ENCODE measurements at places on chromosomes 5 and 9. TPM values are rescaled to one million over a fixed set of nuclear protein-coding genes. Genes with fewer than 3 reads are reported as not detected.

DNA sequence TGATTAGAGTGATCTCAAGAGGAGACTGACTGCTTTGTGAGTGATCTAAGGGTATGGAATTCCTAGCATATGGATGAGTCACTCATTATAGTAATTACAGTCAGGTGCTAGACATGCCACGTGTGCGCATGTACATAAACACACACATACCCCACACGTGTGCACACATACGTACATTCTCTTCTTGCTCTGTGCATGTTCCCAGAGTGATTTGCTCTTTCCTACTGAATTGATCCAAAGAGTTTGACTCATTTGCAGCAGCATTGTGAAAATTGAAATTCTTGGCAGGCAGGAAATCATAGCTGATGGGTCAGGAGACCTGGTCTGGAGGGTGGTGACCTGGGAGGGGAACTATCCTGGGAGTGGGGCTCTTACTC, 63.8 kb downstream of the ANGPTL2 start:
- H3K27me3 ChIP-seq: no peaks in the 10 kb centered on the region
- no peaks in the 10 kb centered on the region for H3K4me1 ChIP-seq
- no peak overlapping the region for H3K4me3 ChIP-seq
- no peaks in the 10 kb centered on the region for H3K36me3 ChIP-seq

DNA sequence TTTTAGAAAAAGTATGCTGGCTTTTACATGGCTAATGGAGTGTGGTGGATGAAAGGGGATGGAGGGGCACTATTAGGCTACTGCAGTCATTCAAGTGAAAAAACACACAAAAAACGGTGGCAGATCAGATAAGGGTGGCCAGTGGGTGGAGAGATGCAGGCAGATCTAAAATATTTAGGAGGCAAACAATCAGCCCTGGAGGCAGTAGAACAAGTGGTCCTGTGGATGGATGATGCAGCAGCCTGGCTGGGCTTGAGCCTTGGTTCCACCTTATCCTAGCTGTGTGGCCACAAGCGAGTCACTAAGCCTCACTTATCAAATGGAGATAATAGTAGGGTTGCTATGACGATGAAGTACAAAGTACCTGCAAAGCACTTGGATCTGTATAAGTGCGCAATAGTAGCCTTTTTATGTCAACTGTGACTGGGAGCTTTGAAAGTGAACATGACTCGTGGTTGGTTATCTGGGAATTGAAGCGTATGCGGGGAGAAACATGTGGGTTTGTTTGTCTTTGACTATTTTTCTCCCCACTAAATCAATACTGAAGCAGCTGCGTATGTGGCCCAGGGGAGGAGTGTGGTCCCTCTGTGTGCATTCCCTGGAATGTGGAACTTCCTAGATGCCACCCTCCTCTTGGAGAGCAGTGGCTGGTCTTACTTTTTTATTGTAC, 20.2 kb downstream of the NSG2 start:
- DNase-seq: no peak
- H3K27ac ChIP-seq: no peak overlapping the region
- no peaks in the 10 kb centered on the region for H3K36me3 ChIP-seq
- no peak overlapping the region for H3K4me3 ChIP-seq
- no peaks in the 10 kb centered on the region for H3K4me1 ChIP-seq

- no peak overlapping the region for H3K4me3 ChIP-seq
- no peak overlapping the region for H3K27ac ChIP-seq
- H3K27me3 ChIP-seq: no peaks in the 10 kb centered on the region
- DNase-seq: no peak
- no peaks in the 10 kb centered on the region for H3K36me3 ChIP-seq
These were observed 154.4 kb downstream of the PRELID2 start for GRCh38 chr5:145680767-145681166.

Gene HMCN2
- total RNA-seq: 14.8 TPM

Gene PCDHGA8
- total RNA-seq: 3.0 TPM

DNA sequence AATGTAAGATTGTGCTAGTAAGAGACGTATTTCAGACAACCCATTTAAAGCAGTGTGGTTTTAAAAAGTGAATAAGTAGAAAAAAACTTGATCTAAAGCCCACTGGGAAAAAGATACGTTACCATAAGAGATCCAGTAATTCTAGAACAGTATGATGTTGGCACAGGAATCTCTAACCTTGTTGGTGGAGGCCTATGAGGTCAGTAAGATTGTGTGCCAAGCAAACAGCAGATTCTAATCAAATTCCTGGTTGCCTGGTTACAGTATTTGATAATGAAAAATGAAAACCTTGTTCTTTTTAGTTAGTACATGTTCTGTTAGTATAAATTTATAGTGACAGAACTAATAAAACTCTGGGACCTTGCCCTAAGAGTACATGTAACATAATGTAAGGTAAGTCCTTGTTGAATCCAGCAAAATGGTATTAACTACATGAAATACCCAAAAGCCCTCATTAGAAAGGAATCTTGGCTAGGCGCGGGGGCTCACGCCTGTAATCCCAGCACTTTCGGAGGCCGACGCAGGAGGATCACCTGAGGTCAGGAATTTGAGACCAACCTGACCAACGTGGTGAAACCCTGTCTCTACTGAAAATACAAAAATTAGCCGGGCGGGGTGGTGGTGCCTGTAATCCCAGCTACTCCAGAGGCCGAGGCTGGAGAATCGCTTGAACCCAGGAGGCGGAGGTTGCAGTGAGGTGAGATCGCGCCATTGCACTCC, 33.2 kb upstream of the DMXL1 start:
- H3K36me3 ChIP-seq: no peaks in the 10 kb centered on the region
- DNase-seq: no peak
- H3K4me1 ChIP-seq: no peaks in the 10 kb centered on the region
- no peak overlapping the region for H3K27ac ChIP-seq

- H3K4me1 ChIP-seq: no peaks in the 10 kb centered on the region
- no peaks in the 10 kb centered on the region for H3K36me3 ChIP-seq
- DNase-seq: no peak
- H3K27me3 ChIP-seq: no peaks in the 10 kb centered on the region
These were observed 123.0 kb upstream of the LHFPL2 start for GRCh38 chr5:78771260-78772205.

GRCh38 chr9:83471241-83471640, 67.0 kb downstream of the FRMD3 start:
- H3K27ac ChIP-seq: no peak overlapping the region
- no peaks in the 10 kb centered on the region for H3K36me3 ChIP-seq

Gene SPINK5
- 0.42 TPM for total RNA-seq

DNA sequence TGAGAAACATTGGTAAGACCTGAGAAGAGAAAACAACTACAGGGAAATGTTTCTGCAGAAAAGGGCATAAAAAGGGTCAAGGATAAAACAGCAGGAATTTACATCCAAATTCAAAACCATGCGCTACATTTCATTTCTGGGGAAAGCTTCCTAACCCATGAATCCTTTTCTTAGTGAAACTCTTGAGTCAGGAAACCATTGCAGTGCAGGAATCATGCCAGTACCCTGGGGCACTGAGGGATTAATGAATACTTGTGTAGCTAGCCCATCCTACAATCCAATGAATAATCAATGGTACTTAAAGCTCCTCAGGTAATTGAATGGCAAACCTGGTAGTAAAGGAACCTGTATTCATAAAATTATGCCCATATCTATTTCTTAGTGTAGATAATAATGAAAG, 580.5 kb downstream of the TLE1 start:
- H3K4me3 ChIP-seq: no peak overlapping the region
- peaks cover 2% of the 10 kb centered on the region for H3K27me3 ChIP-seq
- no peak overlapping the region for H3K27ac ChIP-seq
- H3K4me1 ChIP-seq: no peaks in the 10 kb centered on the region
- H3K36me3 ChIP-seq: no peaks in the 10 kb centered on the region

- H3K4me3 ChIP-seq: no peak overlapping the region
- no peaks in the 10 kb centered on the region for H3K4me1 ChIP-seq
- no peak for DNase-seq
- H3K27ac ChIP-seq: no peak overlapping the region
- no peaks in the 10 kb centered on the region for H3K27me3 ChIP-seq
These were observed 47.5 kb downstream of the C5orf22 start for GRCh38 chr5:31579558-31579957.

GRCh38 chr5:122153774-122154173, 24.4 kb downstream of the ZNF474 start:
- no peak for DNase-seq
- H3K36me3 ChIP-seq: no peaks in the 10 kb centered on the region
- H3K27me3 ChIP-seq: no peaks in the 10 kb centered on the region
- H3K4me1 ChIP-seq: peaks cover 8% of the 10 kb centered on the region
- no peak overlapping the region for H3K4me3 ChIP-seq

DNA sequence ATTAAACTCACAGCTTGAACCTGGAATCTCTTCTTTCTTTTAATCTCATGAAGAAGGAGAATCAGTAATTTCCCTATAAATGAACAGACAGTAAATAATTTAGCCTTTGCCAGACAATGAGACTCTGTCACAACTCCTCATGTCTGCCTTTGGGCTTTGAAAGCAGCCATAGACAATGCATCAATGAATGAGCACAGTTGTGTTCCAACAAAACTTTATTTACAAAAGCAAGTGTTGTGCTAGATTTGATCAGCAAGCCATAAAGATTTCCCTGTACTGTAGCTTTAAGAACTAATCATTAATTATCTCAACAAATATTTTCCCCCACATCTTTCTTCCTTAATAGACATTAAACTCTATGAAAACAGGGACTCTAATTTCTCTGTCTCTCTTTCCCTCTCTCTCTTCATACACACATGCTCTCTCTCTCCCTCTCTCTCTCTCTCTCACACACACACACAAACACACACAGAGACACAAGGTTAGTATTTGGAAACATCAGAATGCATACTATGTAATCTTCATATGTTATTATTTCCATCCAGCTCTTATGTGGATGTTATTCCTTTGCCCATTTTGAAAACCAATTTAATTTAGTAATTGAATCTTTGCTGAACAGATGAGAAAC, 1209.8 kb upstream of the CDH6 start:
- H3K27ac ChIP-seq: no peak overlapping the region
- no peaks in the 10 kb centered on the region for H3K4me1 ChIP-seq

GRCh38 chr9:129383019-129383560, 205.0 kb upstream of the IER5L start:
- no peaks in the 10 kb centered on the region for H3K4me1 ChIP-seq
- peak overlapping the region; percentile 8 for H3K4me3 ChIP-seq
- H3K36me3 ChIP-seq: no peaks in the 10 kb centered on the region
- peak overlapping the region; percentile 64 for H3K27ac ChIP-seq
- H3K27me3 ChIP-seq: no peaks in the 10 kb centered on the region

DNA sequence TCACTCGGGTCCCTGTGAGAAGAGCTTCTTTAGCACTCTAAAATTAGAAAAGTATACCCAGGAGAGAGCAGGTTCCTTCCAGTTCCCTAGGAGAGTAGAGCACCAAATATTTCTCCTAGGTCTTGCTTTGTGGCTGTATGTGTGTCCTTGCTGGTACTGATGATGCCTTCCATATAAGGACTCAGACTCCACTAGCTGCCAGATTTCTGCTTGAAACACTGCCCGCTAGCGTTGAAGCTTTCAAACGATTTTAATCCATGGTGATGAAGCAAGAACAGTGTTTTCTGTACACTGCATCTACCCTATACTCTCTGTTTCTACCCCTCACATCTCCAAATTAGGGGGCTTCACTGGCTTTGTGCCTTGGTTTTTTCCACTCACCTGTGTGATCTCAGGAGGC, 2.4 kb upstream of the SMC2 start:
- no peaks in the 10 kb centered on the region for H3K27me3 ChIP-seq
- no peak overlapping the region for H3K4me3 ChIP-seq
- H3K27ac ChIP-seq: peak overlapping the region; percentile 70
- no peaks in the 10 kb centered on the region for H3K4me1 ChIP-seq

DNA sequence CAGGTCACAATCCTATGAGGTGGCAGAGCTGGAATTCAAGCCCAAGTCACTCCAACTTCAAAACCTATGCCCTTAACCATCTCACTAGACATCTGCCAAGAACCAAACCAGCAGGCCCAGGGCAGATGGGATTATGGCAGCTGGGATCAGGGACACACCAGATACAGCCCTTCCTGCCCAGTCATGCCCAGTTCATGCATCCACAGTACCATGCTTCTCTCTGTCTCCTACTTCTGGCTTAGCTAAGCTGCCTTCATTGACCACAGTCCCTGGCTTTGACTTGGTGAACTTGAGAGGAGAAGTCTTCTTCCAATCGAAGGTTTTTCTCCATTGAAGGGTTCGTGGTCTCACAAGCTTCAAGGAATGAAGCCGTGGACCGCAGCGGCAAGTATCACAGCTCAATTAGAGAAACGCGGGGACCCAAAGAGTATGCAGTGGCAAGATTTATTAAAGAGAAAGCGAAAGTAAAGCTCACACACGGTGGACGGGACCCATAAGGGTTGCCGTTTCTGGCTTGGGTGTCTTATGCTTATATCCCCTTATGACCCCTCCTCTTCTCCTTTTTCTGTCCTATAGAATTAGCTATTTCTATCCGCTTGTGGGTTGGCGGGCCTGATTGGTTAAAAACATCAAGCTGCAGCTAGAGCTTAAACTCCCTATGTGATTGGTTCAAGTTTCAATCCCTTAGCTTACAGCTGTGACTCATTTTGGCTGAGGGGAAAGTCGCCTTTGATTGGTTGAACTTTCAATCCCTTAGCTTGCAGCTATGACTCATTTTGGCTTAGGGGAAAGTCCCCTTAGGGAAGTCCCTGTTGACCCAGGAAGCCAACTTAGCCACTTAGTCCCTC, 101.2 kb downstream of the TRIM36 start:
- H3K27ac ChIP-seq: no peak overlapping the region
- H3K4me1 ChIP-seq: peaks cover 3% of the 10 kb centered on the region
- no peaks in the 10 kb centered on the region for H3K36me3 ChIP-seq
- no peak overlapping the region for H3K4me3 ChIP-seq

Gene LIX1
- not detected for total RNA-seq

DNA sequence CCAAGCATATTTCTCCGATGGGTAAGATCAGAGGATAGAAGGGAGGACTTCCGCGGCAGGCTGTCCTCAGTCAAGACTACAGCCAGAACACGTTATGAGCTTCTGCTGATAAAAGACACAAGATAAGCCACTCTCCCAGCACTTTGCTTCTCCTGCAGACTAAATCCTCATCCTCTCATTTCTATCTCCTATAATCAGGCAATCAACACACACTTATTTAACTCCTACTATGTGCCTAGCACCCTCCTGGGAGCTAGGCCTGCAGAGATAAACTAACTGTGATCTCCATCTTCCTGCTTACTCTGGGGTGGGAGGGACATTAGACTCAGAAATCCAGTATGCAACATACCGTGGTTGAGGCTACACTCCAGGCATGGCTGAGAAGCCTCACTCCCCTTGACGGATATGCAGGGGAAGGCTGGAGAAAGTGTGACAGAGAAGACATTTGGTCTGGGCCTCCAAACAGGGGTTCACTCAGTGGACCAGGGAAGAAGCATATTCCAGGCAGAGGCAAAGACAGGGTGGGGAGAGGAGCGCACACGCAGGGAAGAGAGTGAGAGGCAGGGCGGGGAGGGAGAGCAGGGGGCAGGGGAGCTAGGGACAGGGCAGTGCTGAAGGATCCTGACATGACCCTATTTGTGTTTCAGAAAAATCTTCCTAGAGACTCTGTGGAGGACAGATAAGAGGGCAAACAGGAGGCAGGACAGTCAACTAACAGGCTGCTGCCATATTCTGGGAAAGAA, 274.1 kb downstream of the DENND1A start:
- no peaks in the 10 kb centered on the region for H3K4me1 ChIP-seq
- H3K27me3 ChIP-seq: no peaks in the 10 kb centered on the region
- no peaks in the 10 kb centered on the region for H3K36me3 ChIP-seq
- no peak overlapping the region for H3K4me3 ChIP-seq
- DNase-seq: no peak
- H3K27ac ChIP-seq: no peak overlapping the region

Gene SPOCK1
- 67.8 TPM for total RNA-seq

GRCh38 chr5:181100121-181100875, 30.7 kb downstream of the OR2V1 start:
- H3K27ac ChIP-seq: no peak overlapping the region
- no peaks in the 10 kb centered on the region for H3K36me3 ChIP-seq
- no peak for DNase-seq
- H3K27me3 ChIP-seq: no peaks in the 10 kb centered on the region
- no peaks in the 10 kb centered on the region for H3K4me1 ChIP-seq

Gene BTNL3
- not detected for total RNA-seq

All from aorta (tissue), 5 donors.